Activated T-helper 1 cell treated with anti-CD3 and anti-CD28 coated beads, Interleukin-2, amount 50 U/mL, for 16 hours (primary cell): ENCODE measurements at places on chromosomes 11 and 22.

GRCh38 chr11:27839226-27839913, 139.1 kb upstream of the BDNF start:
- DNase-seq, result no peak

DNA sequence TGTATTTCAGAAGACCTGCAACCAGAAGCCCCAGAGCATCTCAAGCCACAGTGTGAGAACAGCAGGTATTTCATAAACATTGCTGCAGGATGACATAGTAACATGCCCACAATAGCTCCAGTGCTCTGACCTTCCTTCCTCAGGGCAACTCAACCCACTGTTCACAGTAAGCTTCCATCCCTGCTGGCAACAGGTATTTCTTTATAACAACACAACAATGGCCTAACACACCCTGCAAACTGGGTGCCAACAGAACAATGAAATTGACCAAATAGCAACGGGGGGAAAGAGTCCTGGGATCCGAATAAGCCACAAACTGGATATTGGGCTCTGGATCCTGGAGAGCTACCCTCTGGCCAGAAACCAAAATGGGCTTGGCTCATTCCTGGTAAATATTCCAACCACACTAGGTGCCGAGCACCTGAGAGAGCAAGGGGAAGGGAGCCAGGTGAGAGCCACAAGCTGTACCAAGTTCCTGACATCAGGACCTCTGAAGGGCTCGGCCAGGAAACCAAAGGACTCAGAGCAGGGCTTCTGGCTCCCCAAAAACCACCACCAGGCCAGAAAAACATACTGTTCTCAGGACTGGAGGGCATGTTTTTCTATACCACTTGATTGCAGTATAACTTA, 99.5 kb downstream of the MICAL3 start:
- no peak for DNase-seq

- no peak for DNase-seq
These were observed 11.2 kb downstream of the OR8D1 start for GRCh38 chr11:124302347-124303125.

GRCh38 chr22:40400159-40400558, 29.8 kb downstream of the SGSM3 start:
- no peak for DNase-seq

GRCh38 chr11:130260742-130261141, 54.0 kb downstream of the ZBTB44 start:
- no peak for DNase-seq

DNA sequence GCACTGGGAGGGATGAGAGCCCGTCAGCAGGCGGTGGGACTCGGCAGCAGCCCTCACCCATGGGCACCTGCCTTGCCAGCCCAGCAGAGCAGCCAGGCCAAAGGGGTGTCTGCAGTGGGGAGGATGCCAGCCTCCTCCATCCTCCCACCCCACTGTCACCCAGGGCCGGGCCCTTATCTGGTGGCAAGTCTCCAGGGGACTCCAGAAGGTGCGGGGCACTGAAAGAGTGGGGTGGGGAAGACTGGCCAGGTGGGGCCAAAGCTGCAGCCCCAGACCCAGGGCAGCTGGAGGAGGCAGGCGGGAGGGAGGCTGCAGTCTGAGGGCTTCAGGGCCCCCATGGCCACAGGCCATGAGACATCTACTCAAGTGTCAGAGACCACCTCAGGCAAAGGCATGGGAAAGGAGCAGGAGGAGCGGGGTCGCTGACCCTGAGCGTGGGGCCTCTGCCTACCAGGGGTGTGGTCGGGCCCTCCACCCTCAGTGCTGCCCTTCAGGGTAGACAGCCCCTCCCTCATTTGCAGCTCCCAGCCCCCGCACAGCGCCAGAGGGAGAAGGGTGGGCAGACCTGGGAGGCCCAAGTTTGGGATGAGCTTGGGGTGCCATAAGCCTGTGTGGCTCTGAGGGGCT, 3.5 kb downstream of the DGCR6L start:
- no peak for DNase-seq

DNA sequence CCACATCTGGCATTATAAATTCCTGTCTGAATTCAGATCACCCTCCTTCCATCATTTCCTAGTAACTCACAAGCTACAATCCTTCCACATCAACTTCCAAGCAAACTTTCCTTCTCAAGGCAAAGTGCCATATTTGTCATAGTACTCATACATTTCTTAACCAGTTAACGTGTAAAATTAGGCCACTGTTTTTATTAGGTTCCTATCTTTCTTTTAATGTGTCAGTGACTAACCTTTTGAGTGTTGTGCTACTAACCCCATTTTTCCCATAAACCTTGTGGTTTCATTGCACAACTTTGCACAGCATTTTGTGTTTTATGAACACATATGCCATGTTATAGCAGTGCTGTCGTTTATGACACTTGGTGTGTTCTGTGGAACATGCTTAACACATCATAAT, 90.1 kb downstream of the KIF18A start:
- no peak for DNase-seq

DNA sequence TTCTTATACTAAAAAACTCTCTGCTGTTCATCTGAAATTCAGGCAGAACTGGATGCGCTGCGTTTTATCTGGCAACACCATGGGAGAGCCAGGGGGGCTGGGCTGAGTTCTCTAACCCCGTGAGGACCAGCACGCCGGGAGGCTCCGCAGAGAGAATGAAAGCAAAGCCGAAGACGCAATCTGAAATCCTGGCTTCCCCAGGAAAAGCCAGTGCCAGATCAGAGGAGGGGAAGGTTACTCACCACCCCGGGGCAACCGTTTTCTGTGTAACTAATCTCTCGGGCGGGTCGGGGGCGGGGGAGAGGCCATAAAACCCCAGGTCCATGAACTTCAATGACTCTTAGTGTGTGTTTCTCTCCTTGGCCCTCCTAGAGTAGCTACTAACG, 99.4 kb downstream of the SHANK2 start:
- DNase-seq, result no peak

DNA sequence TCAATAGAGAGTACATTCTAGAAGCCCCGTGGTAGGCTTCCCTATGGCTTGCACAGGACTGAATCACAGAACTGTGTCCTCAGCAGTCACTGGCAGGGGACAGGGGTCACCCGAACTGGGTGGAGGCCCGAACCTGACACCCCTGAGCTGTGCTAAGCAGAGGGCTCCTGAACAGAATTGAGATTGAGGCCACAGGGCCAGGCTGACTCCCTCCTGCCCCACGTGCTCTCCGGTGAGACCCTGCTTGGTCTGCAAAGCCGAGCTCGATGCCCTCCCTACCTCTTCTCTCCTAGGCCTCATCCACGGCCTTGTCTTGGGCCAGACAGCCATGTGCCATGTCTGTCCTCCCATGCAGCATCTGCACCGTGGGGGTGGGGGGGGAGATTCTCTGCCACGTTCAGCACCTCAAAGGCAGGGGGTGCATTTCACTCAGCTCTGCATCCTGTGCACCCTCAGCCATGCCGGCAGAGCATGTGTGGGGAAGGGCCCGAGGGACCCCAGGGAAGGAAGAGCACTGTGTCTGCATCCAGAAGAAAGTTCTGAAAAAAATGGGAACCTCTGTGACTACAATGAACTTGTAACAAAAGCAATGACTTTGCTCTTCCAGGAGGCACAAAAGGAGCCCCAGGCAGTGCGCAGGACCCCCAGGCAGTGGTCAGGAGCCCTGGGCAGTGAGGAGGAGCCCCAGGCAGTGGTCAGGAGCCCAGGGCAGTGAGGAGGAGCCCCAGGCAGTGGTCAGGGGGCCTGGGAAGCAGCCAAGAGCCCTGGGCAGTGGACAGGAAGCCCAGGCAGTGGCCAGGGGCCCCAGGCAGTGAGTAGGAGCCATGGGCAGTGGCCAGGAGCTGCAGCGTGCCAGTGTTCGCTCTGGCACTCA, 76.7 kb upstream of the SEPTIN5 start:
- DNase-seq, result no peak

GRCh38 chr11:115126515-115127208, 377.6 kb downstream of the CADM1 start:
- DNase-seq, result no peak

GRCh38 chr22:20503816-20504215, 3.6 kb upstream of the MED15 start:
- DNase-seq, result no peak

- DNase-seq, result no peak
These were observed 22.1 kb downstream of the SRPRA start for GRCh38 chr11:126246636-126247035.

DNA sequence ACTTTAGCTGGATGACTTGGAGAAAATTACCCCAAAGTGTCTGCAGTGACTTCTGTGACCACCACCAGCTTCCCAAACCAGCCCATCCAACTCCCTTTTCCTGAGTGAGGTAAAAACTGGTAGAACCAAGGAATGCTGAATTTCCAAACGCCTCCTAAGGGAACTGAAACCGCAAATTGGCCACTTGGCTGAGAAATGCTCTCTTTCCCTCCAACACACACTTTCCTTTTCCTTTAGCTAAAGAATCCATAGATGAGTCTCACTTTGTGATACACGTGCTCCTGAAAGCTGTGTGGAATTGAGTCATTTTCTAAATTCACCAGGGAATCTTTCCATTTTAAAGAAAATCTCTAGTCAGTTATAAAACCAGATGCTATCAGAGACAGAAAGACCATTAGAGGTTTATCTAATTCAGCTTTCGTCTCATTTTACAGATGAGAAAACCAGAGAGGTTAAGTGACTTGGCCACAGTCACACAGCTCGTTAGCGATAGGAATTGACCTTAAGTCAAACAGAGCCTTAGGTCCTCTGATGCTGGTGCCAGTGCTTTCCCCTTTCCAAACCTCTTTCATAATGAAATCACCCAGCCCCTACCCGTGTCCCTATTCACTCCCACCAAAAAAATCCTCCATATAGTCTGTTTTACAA, 137.2 kb downstream of the COMMD9 start:
- DNase-seq, result no peak

DNA sequence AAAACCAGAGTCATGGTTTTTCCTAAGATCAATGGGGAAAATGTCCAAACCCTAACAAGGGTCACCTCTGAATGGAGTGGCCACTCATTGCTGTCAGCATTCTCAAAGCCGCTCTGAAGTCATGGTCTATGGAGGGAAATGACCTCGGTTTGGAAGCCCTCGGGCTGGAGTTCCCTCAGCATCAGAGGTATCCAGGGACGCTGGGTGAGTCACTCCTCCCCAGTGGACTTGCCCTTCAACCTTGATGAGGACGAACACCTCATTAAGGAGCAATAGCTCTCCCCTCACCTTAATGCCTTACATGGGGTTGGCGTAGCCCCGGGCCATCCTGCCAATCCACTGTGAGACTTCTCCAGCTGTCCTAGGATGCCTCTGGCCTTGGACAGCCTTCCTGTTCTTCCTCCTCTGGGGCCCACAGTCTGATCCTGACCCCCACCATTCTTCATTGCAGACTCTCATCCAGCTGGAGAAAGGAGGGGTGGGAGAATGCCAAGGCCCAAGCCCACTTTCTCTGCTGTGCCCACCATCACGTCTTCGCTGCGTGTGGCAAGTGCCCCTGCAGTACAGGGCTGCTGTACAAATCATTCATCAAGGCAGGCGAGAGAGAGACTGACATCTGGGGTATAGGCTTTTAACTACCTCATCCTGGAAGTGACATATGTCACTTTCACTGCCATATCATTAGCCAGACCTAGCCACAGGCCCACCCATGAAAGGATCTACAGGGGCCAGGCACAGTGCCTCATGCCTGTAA, 25.4 kb upstream of the MYH9 start:
- no peak for DNase-seq

DNA sequence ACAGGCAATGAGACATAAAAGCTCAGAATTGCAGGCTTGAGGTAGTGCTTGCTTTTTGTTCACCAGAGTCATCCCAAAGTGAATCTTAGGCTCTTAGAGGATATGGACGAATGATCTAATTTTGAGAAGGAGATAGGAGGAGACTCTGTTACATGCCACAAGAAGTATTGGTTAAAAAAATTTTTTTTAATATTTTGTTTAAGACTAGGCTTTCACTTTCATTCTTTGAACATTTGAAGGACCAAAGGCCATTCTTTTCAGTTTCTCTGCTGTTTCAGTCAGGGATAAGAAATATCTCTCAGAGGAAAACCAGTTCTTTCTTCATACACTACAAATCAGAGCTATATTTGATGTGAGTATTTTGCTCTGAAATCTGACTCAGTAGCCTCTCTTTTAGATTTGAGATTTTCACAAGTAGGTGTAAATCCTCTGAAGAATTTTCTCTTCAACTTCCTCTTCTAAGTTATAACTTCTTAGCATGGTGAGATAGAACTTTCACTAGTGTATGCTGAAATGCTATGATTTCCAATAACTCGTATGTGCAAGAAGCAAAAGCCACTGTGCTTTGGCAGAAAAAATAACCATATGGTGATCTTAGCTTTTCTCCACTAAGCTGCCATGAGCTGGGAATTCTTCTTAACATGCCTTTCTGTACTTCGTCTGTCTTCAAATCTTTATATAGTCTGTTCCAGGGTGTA, 24.1 kb upstream of the FAM181B start:
- no peak for DNase-seq

- no peak for DNase-seq
These were observed 1526.3 kb downstream of the BRD1 start for GRCh38 chr22:48301421-48301820.

GRCh38 chr11:70262951-70263350, 7.5 kb upstream of the PPFIA1 start:
- no peak for DNase-seq

GRCh38 chr11:59223177-59223576, 10.4 kb upstream of the MPEG1 start:
- no peak for DNase-seq

- DNase-seq, result no peak
These were observed 4.5 kb downstream of the OR9Q2 start for GRCh38 chr11:58193391-58193790.

DNA sequence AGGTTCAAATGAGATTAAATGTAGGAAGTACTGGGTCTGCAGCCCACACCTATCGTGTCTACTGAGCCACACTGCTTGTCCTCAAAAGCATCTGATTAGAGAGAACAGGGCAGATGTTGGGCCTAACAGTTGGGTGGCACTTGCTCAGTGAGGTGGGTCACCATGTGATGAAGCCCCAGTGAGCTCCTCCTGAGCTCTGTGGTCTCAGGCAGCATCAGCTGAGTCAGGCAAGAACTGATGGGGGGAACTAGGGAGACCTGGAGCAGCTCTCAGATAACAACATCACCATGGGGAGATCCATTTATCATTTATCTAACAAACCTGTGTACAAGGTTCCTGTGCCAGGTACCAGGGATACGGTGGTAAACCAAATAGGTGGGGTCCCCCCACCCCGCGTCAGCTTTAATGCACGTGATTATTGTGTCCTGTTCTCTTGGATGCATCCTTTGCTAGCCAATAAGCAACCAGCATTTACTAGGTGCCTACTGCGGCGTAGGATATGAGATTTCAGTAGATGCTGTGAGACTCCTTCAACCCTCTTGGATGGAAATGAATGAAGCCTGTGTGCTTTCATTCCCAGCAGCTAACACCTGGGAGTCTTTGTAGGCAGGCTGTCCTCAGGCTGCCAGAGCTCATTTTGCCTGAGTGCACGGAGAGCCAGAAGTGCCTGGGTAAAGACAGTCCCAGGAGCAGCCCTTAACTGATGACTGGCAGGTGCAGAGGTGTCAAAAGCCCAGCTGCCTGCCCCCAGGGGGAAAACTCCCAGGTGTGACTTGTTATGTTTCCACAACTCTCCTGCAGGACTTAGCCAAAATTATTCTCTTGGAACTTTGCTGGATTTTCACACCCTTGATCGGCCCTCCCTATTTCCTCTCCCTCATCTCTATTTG, 73.6 kb upstream of the NARS2 start:
- DNase-seq, result no peak
